Dermis blood vessel endothelial cell (primary cell): ENCODE measurements at places on chromosomes 4 and X. TPM values are rescaled to one million over a fixed set of nuclear protein-coding genes. Genes with fewer than 3 reads are reported as not detected.

ZAR1 gene
- not detected in 2 replicates for total RNA-seq

METTL14 gene
- 54.4 and 63.8 TPM in 2 replicates for total RNA-seq

OPHN1 gene
- total RNA-seq: 8.7 and 11.7 TPM in 2 replicates

CLCN4 gene
- total RNA-seq: 6.5 and 9.6 TPM in 2 replicates

DDX60 gene
- total RNA-seq: 42.5 and 49.5 TPM in 2 replicates

DKK2 gene
- not detected in 2 replicates for total RNA-seq

TFDP3 gene
- not detected in 2 replicates for total RNA-seq

RTL9 gene
- not detected in 2 replicates for total RNA-seq

RPS6KA6 gene
- total RNA-seq: 1.4 TPM in 2 replicates

SPANXC gene
- not detected in 2 replicates for total RNA-seq

MAGEA8 gene
- not detected in 2 replicates for total RNA-seq

MAGEA4 gene
- not detected in 2 replicates for total RNA-seq

ADD1 gene
- total RNA-seq: 168 and 270 TPM in 2 replicates

AMTN gene
- total RNA-seq: not detected in 2 replicates

TMEM144 gene
- 3.2 and 7.7 TPM in 2 replicates for total RNA-seq

CABS1 gene
- not detected in 2 replicates for total RNA-seq

ZNF827 gene
- total RNA-seq: 2.5 and 4.4 TPM in 2 replicates
